ENCODE measurements at places on chromosomes 5 and 9.

GRCh38 chr5:173557123-173557903, 59.1 kb downstream of the BOD1 start:
- no peak for DNase-seq

GRCh38 chr5:35884773-35885172, 28.1 kb downstream of the IL7R start:
- DNase-seq: no peak

DNA sequence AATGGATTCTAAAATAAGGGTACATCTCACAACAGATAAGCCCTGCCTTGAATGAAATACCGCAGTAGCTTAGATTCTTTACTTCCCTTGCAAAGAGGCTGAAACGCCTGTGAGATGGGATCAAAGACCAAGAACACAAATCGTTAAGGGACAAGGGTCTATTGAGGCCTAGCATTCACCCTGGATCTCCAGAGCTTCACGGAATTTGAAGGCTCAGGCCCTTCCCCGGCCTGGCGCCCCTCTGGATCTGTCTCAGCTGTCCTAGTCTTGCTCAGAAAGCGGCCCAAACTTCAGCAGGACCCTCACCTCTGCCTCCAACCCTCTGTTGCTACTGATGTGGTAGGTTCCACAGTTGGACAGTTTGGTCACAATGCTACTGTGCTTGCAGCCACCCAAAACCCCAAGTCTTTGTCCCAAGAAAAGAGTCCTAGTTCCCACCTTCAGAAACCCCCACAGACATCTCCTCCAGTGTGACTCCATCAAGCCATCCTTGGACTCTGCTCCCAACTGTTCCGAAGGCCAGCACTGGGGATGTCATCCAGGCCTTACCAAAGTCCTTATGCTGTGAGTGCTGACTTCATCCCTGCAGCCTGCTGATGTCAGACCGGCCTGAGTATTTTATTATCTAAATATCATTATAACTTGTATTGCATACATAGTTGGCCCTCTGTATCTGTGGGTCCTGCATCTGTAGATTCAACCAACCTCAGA, 9.4 kb downstream of the CORO2A start:
- no peak for DNase-seq

- DNase-seq: no peak
Observed at GRCh38 chr9:110426052-110426709, 88.5 kb upstream of the TXNDC8 start.

DNA sequence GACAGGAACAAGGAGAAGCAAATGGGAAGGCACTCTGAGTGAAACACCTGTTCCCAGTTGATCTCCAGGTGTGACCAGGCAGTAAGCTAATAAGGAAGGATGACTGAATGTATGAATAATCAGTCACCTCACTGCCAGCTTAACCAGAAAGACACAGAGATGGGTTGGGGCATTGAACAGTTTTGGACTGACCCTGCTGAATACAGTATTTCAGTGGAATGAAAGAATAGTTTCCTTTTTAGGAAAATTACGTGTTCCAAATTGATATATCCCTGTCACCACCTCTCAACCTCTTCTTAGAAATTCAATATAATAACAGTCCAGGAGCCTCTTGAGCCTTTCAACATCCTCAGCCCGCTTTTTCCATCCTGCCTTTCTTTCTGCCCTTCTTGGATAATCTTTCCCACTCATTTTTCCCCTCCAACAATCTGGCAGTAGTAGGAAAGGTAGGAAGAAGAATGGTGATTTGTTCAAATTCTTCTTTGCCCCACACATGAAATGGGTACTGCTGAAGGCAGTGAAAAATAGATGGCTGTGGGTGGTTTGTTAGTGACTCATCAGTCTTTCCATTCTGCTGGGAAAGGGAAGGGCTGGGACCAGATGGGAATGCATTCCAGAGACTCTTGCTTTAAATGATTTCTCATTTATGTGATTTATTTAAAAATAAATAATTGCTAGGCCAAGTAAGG, 117.9 kb downstream of the ZSWIM6 start:
- no peak for DNase-seq

- no peak for DNase-seq
Observed at GRCh38 chr9:38024036-38024681, 44.9 kb downstream of the SHB start.

All from stimulated activated CD4-positive, alpha-beta T cell treated with anti-CD3 and anti-CD28 coated beads, Interleukin-4, amount 100 ng/mL, for 24 hours (primary cell).